ENCODE measurements at places on chromosomes 4 and X. TPM values are rescaled to one million over a fixed set of nuclear protein-coding genes. Genes with fewer than 3 reads are reported as not detected.

DNA sequence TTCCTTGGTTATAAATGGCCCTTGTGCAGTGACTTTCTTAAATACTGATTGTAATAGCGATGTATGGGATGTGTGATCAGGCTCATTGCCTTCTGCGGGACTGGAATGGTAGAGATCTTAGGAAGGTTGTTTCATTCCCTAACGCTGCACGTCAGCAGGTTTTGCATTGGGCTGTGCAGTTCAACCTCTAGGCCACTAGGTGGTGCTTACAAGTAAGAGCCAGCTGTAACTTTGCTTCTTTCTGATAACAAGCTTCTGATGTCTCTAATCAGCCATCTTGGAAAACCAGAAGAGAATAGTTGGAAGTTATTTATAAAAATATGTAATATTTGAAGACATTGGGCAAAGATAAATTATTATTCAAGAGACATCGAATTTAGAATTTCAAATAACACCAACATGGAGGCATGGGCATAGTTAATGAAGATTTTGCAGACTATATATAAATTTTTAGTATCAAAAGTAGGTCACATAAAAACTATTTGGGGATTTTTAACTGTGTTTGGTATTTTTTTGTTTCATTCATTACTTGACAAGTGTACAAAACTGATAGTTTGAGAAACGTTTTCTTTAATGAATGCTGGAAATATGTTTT, 339.7 kb upstream of the PCDH7 start:
- peak; percentile 86 for DNase-seq

The CTAG1A gene
- total RNA-seq: not detected

The HHIP gene
- total RNA-seq: 0.16 TPM

The AFF2 gene
- 0.10 TPM for total RNA-seq
